NCI-H1092 treated with DMSO at 0.1 percent for 48 hours (cell line): ENCODE measurements at places on chromosomes 2 and 18.

- DNase-seq, result no peak
Observed at GRCh38 chr2:60152226-60152833, 401.1 kb downstream of the BCL11A start.

- DNase-seq, result no peak
Observed at GRCh38 chr18:74832999-74833398, 235.3 kb downstream of the ZNF407 start.

DNA sequence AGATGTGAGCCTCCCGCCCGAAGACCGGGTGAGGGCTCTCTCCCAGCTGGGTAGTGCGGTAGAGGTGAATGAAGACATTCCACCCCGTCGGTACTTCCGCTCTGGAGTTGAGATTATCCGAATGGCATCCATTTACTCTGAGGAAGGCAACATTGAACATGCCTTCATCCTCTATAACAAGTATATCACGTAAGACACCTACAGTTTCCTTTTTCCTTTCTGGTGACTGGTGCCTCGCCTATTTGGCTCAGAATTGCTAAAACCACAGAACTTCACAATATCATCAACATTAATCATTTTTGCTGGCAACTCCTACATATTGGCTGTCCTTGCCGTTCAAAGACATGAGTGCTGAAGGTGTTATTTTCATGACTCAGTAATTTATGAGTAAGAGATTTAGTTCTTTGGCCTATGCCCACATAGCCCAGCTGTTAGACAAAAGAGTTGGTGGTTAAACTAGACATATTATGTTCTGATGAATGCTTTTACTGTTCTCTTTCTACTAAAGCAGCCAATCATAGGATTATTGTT lies 2.2 kb downstream of the STAMBP start:
- DNase-seq, result no peak

GRCh38 chr2:146229508-146230155 lies 1615.2 kb upstream of the ACVR2A start:
- DNase-seq, result no peak

DNA sequence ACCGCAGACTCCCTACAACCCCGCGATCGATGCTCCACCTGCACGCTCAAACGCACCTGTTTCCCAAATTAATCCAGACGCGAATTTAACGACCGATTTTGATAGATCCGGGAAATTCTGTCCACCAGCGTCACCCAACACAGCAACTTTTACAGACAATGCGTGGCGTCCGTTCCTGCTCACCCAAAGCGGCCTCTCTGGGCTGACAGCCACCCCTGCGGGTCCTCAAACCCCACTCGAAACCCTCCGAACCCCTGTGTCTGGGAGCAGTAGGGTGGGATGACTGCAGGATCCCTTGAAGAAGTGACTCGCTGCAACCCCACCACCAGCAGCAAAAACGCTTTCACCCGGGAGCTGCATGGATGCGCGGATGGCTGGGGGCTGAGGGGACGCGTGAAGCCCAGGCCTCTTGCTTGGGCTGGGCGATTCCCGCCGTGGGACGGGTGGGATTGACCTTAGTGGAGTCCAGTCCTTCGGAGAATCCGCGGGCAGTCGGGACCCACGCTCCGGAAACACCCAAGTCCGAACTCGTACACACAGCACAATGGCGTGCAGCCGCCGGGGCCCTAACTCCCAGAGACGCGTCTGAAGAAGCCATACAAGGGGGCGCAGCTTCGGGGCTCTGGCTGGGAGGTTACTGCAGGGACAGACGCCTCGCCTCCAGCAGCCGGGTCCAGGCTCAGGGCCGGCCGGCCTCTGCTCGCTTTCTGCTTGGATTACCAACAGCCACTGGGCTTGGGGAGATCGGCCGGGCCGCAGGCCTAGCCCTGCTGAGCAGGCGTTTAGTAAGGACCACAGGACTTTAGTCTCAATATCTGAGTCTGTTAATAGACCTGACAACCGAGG lies 31.1 kb upstream of the ATP6V1B1 start:
- no peak for DNase-seq

DNA sequence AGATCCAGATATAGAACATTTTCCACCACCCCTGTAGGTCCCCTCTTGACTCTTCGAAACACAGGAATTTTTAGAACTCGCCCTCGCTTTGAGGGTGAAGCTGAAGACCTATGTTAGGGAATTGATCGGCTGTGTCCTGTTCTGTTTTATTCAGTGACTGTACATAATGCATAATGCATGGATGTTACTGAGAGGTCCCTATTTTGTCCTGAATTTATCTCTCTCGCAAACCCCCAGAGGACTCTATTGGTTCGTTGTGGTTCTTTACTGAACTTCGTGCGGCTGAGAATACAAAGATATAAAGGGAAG lies 431 bp upstream of the EIF5B start:
- DNase-seq, result no peak

- DNase-seq, result no peak
Observed at GRCh38 chr2:122163617-122164016, 408.2 kb downstream of the TSN start.

DNA sequence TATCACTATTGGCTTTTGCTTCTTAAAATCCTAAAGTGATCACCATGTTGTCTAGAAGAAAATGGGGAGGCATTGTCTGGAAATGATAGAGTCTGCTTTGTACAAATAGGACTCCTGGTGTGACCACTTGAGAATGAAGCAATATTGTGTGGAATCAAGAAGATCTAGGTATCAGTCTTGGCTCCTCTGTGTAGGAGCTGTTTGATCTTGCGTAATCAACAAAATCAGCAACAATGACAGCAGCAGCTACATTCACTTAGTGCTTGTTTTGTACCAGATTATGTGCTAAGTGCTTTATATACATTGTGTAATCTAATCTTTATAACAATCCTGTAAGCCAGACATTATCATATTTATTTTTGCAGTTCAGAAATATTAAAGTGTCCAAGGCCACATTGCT lies 17.8 kb downstream of the NCOA1 start:
- DNase-seq, result no peak

DNA sequence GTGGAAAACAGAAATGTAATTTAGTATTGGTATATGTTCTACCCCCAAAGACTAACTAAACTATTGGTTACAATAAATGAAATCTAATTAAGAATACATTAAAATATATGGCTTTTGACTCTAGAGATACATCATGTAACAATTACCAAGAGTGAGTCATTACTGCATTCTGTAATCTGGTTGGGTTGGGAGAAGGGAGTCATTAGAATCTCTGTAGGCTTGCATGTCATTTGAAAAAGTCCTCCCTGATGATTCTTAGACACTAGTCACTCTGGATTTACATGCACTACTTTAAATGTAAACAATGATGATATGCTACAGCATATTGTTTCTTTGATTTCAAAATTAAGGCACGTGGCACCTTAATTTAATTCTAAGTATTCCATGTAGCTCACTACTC lies 293.4 kb upstream of the CHST9 start:
- no peak for DNase-seq
